ENCODE measurements at places on chromosomes 6 and 20.

GRCh38 chr20:6029538-6029937 lies 24.3 kb downstream of the LRRN4 start:
- no peak for DNase-seq

DNA sequence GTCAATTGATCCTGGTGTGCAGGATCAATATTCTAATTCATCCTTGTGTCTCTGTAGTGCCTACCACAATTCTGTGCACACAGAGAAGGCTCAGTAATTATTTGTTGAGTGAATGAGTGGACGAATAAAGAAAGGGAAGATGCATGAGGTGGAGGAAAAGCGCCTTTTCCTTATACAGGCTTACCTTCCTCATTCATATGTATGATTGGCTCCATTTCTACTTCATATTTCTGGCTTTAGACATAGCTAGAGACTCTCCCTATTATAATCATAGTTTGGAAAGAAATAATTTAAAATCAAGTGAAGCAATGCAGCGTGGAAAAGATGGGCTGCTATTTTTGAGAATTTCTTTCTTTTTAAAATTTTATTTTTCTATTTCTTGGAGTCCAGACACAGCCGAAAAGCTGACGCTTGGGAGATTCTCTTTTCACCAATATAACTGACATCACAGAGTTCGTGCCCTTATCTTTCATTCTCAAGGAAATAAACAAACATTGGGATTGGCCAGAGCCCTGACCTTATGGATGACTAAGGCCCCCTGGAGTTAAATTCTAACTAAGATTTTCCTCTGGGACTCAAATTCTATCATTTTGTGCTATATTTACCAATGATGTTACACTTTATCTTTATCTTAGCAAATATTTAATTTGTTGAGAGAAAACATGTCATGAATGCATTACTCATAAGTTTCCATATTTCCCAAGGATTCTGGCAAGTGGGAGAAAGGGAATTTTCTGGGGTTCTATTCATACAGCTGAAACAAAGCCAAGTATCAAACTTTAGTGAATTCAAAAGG lies 48.1 kb downstream of the PRL start:
- DNase-seq: no peak

- no peak for DNase-seq
Observed at GRCh38 chr6:21508753-21509152, 84.8 kb upstream of the SOX4 start.

DNA sequence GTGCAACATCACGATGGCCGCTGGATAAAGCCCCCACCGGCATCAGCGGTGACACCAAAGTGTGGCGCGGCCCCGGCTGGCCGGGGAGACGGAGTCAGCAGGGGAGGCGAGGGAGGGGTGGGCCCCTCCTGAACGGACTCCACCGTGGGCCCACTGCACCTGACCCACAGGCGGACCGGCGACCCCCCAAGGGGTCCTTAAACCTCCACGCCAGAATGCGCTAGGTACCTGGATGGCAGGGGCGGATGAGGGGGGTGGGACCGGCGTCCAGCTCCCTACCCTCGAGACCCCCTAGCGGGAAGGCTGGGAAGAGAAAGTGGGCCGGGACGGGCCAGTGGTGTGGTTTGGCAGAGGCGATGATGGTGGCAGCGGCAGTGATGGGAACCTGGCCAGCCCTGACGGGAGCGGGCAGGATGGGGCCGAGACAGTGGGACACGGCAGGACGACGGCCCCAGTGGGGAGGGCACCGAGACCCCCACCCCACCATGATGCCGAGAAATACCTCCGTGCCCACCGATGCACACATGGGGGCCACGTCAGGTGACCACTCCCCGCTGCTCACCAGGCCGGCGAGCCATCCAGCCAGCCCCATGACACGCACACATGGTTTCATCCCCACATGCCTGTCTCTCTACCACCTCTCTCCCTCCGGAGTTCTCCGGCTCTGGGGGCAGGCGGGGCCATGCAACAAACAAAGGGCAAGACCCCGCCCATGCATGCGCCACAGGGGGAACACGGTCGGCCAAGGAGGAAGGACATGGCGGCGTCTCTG lies 771.9 kb upstream of the DEFB115 start:
- DNase-seq: no peak

DNA sequence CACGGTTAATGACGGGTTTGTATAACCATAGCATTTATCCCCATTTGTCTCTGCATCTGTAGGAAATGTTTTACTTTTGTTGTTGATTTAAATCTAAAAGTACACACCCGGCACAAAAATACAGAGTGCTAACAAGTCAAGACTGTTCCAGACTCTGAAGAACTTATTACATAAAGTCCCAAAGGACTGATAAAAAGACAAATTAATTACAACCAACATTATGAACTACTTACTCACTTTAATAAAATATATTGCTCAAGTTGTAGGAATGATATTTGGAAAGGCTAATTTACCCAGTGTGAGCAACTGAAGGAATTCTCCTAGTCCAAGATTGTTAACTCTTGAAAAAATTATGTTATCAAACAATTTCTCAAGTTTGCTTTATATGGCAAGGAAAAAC lies 115.6 kb downstream of the KIF13A start:
- no peak for DNase-seq

GRCh38 chr20:57309544-57310115 lies 20.0 kb upstream of the SPO11 start:
- no peak for DNase-seq

GRCh38 chr20:57392512-57393271 lies 1.5 kb downstream of the RBM38 start:
- peak; percentile 39 for DNase-seq

GRCh38 chr20:53594068-53595017 lies 704 bp upstream of the ZNF217 start:
- DNase-seq: peak; percentile 99

- DNase-seq: no peak
Observed at GRCh38 chr20:50359607-50360217, 150.5 kb upstream of the PTPN1 start.

GRCh38 chr6:82988930-82989351 lies 76.7 kb downstream of the UBE3D start:
- no peak for DNase-seq

- no peak for DNase-seq
Observed at GRCh38 chr20:1060985-1061384, 57.4 kb upstream of the PSMF1 start.

DNA sequence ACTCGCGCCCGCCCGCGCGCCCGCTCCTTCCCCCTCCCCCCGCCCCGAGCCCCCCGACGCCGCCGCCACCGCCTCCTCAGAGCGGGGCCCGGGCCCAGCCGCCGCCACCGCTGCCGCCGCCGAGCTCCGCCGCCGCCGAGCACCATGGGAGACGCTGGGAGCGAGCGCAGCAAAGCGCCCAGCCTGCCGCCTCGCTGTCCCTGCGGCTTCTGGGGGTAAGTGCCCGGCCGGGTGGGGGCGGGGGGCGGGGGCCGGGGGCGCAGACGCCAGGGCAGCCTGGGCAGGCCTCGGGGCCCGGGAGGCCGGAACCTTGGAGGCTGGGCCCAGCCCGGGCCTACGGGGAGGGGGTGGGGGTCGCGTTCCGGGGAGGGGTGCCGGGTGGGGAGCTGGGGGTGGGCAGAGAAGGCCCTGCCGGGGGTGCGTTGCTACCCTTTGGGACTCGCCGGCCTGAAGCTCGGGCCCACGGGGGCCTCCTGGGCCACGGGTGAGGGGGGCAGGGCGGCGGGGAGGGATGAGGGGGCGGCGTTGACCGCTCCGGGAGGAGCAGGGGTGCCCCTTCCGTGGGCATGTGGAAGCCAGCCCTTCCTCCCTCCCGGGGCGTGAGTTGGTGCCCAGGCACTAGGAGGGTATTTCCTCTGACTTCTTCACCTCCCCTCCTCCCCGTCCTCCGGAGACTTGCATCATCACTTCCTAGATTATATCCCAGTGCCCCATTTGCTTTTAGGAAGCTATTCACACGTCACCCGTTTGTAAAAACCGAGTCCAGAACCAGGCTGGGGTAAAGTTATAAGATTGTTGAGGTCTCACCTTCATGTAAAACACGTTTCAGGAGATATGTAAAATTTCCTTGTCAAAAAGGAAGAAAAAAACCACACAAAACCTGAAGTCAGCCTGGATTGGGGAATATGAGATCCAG lies 533 bp downstream of the ZFAND3 start:
- DNase-seq: peak; percentile 21

- no peak for DNase-seq
Observed at GRCh38 chr6:30840084-30840934, 44.0 kb upstream of the DDR1 start.

DNA sequence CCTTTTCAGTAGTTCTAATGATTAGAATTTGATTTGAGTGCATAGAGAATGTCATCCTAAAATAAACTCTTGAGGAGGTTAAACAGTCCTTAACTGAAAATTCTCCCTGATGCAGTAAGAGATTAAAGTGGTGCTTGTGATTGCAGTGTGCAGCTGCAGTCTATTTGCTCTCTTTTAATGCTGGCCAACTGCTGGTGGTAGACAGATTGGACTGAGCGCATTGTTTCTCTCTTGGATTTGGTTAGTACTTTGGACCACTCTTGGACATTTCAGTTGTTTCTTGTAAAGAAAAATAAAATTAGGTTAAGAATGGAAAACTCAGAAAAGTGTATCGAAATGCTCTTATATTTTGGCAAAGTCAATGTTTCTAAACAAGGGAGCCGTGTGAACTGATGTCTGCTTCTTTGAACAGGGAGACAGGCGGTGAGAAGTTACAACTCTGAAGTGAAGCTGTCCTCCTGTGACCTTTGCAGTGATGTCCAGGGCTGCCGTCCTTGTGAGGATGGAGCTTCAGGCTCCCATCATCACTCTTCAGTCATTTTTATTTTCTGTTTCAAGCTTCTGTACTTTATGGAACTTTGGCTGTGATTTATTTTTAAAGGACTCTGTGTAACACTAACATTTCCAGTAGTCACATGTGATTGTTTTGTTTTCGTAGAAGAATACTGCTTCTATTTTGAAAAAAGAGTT lies 127.2 kb downstream of the CD109 start:
- no peak for DNase-seq

- DNase-seq: no peak
Observed at GRCh38 chr6:128667339-128667858, 147.0 kb upstream of the PTPRK start.

DNA sequence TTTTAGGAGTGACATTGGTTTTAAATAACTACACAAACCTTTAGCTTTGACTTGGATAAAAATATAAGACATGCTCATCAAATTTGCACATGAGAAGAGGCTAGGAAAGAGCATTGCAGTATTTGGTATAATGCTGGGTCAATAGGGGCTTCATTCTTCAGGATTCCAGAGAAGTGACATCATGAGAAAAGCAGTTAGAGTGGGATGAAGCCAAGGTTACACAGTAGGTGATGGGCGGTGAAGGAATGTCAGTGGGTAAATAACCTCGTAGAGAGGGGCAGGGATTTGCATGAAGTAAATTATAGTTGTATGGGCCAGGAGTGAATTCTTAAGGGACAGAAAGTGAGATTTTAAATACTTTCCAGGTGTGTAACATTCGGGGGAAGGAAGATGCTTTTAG lies 216.2 kb downstream of the RFPL4B start:
- no peak for DNase-seq

- DNase-seq: no peak
Observed at GRCh38 chr6:169981969-169982368, 230.5 kb downstream of the ERMARD start.

DNA sequence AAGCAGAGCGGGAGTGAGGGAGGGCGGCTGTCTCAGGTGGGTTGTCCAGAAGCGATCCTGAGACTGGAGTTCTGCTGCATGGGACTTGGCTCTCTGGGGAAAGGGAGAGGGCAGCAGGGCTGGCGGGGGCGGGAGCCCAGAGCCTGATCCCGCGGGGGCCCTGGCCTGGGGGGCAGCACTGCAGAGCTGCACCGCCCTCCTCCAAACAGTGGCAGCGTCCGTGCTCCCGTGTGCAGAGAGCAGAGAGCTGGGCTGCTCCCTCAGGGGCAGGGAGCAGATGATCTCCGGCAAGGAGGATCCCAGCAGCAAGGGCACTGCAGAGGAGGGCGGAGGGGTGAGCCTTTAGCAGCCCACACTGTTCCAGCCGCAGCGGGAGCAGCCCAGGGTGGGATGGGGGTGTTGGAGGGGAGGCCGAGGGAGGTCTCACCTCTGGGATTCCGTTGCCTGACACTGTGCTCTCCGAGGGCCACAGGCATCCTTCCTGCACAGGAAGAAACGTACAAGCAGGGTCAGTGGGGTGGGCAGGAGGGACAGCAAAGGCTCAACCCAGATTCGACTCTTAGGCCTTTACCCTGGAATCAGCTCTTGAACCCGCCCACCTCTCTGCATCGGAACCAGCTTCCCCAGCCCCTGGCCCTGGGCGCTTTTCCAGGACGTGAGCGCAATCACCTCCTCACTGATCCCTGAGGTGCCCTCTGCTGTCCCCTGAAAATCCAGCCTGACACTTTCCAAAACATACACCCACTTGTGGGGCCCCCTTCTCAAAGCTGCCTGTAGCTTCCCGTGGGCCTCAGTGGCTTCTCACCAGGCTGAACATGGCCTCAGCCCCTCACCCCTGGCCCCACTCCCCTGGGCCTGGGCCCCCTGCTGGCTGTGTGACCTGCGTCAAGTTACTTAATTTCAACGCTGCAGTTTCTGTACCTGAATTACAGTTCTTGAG lies 32.6 kb upstream of the ZBP1 start:
- DNase-seq: no peak

DNA sequence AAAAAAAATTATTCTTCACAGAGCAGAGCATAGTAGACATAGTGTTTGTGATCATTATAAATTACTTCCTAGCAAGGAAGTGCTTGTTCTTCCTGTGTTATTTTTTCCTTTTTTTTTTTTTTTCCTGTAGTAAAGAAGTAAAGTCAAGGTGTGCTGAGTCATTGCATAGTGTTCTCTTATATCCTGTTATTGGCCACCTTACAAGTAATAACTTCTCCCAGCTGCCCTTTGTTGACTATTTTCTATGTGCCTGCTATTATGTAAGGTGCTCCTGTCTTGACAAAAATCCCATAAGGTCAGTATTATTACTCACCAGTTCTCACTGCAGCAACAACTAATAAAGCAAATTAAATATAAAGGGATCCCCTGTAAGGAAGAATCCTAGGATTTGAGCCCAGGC lies 195.3 kb downstream of the GJA1 start:
- DNase-seq: no peak

- no peak for DNase-seq
Observed at GRCh38 chr20:32241807-32242206, 34.1 kb downstream of the POFUT1 start.

DNA sequence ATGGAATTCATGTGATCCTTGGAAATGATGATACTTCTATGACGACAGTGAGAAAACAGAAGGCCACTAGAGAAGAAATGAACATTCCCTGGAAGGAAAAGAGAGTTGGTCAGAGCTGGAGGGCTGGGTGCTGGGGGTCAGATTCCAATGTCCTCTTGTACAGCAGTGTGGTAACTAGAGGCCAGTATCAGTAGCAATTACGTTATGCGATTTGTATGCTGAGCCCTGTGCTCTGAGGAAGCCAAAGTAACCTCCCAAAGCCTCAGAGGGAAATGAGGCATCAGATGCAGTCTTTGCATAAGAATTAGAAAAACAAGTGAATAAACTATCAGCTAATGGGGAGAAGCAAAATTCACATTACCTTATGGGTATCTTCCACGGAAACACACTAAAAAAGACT lies 65.5 kb upstream of the SLC4A11 start:
- DNase-seq: no peak
